ENCODE measurements at places on chromosomes 13 and 19. TPM values are rescaled to one million over a fixed set of nuclear protein-coding genes. Genes with fewer than 3 reads are reported as not detected.

- no peak for DNase-seq
Measured at GRCh38 chr13:38950987-38951386, 39.6 kb downstream of the STOML3 start.

ZNF614 gene
- total RNA-seq, result 10.2 TPM

DNA sequence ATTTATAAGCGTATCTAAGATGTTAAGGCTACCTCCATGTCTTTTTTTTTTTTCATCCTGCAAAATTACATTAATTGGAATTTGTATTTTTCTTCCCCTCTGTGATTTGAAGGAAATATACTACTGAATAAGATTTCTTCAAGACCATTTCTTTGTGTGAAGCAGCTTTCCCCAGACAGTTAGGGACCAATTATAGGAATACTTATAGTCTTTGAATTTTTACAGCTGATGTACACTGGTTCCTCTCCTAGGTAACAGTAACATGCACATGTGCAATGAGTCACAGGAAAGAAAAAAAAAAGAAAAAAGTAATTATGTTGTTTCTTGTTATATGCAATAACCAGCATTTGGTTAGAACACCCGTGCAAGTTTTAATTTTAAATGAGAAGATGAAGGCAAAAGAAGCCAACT is 82.0 kb downstream of the PCDH9 start:
- DNase-seq, result peak; percentile 83

DNA sequence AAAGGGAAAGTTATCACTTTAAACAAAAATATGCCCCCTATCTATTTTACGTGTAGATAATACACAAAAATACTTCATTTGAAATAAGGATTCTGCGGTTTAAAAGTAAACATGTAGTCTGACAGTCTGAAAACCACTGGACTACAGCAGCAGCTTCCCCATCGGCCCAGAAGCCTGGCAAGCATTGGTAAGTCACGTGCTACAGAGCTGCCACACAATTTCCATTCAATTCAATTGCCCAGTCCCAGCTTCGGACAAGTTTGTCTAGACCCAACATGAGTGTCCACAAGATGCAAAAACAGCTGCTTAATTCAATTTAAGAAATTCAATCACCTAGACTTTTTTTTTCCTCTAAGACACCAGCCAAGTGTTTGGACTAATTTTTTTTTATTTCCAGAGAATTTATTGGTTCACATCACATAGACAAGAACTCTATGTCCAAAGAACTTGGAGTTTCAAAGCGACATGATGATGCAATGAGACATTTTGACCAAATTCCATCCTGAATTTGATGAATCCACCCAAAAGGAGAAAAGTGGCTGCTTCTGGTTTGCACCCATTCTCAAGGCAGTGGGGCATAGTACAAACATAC is 458.9 kb downstream of the COG6 start:
- no peak for DNase-seq

GRCh38 chr13:53015971-53016370 is 12.6 kb upstream of the OLFM4 start:
- DNase-seq, result no peak

CALR3 gene
- total RNA-seq, result not detected

- DNase-seq, result no peak
Measured at GRCh38 chr13:97781891-97782305, 171.6 kb upstream of the IPO5 start.

DNA sequence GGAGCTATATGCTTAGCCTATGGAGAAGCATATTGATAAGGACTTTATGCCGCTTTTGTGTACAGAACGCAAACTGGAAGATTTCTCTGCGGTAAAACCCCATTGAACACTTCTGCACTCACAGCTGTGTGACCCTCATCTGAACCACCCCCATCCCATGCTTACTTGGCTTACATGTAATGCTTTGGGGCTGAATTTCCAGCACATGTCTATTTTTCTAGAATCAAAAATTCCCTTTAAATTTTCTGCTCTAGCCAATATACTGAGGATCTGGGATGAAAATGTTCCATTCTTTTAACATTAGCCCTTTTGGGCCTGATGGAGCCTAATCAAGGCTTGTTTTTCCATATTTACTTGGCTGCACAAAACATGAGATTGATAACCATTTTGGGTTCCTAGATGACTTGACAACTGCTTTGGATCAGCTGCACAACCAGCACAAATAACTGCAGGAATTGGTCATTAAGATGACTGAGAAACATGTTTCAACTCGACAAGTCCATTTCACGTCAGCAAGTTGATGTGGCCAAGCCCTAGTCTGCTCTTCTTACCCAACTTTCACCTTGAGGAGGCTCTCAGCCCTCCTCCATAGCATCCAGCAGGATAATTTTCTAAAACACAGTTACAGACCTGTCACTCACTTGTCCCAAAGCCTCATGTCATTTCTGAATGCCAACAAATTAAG is 52.4 kb downstream of the TNFSF11 start:
- peak; percentile 94 for DNase-seq

DNA sequence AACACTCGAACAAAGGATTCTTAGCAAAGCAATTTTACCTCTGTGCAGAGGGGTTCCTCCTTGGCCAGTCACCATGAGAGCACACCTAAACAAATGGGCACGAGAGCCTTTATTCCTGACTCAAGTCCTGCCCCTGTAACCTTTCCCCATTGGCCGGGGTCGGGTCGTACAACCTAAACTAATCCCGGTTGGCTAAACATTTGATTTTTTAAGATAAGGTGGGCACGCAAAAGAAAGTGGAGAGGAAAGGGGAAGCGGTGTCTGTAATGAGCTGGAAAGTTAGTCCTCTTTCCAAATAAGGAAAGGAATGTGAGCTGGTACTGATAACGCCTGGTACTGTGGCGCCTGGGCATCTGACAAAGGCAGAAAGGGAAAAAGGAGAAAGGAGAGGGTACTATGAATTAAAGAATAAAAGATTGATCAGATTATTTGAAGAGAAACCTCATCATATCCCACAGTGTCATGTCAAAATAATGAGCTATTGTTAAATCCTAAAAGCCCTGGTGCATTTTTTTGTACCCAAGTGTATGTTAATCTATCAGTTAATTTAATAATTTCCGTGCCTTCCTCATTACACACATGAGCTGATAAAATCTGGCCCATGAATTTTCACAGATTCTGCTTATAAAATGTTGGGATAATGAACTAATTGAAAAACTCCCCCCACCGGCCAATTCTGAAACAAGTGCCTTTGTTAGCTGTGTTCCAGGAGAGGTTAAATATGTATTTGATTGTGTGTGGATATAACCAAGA is 335.7 kb downstream of the RFC3 start:
- DNase-seq, result no peak

DNA sequence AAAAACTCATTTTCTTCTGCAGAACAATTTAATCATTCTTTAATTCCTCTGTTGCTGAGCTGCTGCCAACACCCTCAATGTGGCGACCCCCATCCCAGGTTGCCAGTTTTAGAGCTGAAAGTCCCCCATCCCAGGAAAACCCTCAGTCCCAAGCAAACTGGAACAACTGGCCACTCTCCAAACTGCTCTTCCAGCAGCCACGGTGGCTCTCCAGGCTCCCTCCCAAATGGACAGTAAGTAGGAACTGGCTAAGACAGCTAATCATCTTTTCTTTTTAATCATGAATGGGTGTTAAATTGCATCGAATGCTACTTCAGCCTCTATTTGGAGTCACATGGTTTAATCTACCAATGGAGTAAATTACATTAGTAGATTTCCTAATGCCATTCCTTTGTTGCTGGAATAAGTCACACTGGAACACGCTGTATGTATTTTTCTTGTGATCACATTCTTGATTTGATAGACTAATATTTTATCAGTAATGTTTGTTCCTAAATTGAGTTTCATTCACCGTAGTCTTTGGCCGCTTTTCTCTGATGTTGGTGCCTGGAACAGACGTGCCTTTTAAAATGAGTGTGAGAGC is 33.7 kb upstream of the VSTM2B start:
- DNase-seq, result peak; percentile 33

ZNF536 gene
- total RNA-seq, result 1.9 TPM

KLK3 gene
- not detected for total RNA-seq

RDH8 gene
- not detected for total RNA-seq

IGFL3 gene
- total RNA-seq, result not detected

CIC gene
- total RNA-seq, result 13.6 TPM

GRCh38 chr13:46721054-46721453 is 75.9 kb downstream of the ESD start:
- DNase-seq, result peak; percentile 68

KIR2DL4 gene
- 0.04 TPM for total RNA-seq

GRIN2D gene
- 0.58 TPM for total RNA-seq

ZNF229 gene
- total RNA-seq, result 6.4 TPM
